Esophagus squamous epithelium (tissue), 5 donors: ENCODE measurements at places on chromosomes 2 and 18.

GRCh38 chr2:242031481-242032019 is 162.0 kb downstream of the RTP5 start:
- no peak for DNase-seq

GRCh38 chr2:157355618-157356017 is 30.0 kb upstream of the ERMN start:
- no peak for DNase-seq

DNA sequence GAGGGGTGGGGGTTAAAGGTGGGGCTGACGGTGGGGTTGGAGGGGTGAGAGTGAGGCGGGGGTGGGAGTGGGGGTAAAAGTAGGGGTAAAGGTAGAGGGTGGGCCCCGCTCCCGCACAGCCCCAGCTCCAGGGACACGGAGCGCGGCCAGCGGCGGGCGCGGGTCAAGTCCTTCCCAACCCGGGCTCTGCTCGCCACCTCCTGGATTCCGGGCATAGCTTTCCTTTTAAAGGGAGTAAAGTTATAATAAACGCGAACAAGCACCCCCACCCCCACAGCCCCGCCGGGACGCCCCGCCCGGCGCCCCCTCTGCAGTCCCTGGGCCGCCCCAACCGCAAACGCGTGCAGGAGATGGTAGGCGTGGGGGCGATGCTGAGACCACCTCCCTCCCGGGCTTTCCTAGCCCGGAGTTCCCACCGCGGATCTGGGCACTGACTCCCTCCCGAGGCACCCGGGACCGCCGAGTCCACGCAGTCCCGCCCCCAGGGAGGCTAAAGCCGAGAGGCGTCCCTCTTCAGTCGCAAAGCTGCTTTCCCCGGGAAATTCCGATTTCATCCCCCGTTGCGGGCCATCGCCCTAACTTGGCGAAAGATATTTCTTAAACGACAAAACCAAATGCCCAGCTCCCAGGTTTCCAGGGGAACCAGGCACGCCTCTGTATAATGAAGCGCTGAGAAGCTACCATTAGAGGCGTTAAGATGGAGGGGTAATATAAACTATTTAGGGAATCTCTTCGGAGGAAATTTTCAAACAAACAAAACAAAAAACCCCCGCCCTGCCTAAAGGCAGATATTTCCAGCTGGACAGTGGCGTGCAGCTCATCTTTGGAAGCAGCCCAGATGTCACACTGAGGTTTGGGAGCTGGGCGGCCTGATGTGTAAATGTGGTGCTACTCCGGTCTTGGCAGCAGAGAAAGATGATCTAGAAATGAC is at the start of gene LIMS2:
TSS of gene LIMS2 (minus strand) at position 200 of the 931 bp plus-strand sequence. CDS start 506 bp downstream, outside the sequence.
- DNase-seq: no peak

GRCh38 chr2:24840962-24841945 is 48.0 kb downstream of the CENPO start:
- DNase-seq: no peak
